Stimulated activated effector memory CD8-positive, alpha-beta T cell treated with anti-CD3 and anti-CD28 coated beads, Interleukin-12 subunit alpha, Interleukin-12 subunit beta, amount 100 ng/mL, for 72 hours (primary cell): ENCODE measurements at places on chromosomes 16 and 17.

DNA sequence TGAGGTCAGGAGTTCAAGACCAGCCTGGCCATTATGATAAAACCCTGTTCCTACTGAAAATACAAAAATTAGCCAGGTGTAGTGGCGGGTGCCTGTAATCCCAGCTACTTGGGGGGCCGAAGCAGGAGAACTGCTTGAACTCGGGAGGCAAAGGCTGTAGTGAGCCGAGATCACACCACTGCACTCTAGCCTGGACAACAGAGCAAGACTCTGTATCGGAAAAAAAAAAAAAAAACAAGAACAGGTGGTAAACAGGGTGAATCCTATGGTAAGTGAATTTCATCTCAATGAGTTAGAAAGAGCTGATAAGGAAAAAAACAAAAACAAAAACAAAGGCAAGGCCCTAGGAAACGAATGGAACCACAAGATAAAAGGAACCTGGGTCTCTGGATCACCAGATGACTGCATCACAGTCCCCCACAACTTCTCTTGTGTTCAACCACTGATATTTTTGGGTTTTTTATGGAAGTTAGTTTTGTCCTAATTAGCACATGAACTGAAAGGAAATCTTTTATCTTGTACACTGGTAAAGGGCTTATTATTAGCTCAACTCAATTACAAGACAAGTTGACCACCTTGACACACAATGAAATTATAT lies 21.0 kb downstream of the GLG1 start:
- DNase-seq, result no peak

GRCh38 chr17:81922566-81923301 lies 4.8 kb upstream of the SIRT7 start:
- no peak for DNase-seq

- DNase-seq, result no peak
These were observed 20.8 kb downstream of the GOSR2 start for GRCh38 chr17:46943501-46944393.

- DNase-seq, result no peak
These were observed 40.3 kb upstream of the SLC5A11 start for GRCh38 chr16:24805484-24805883.

DNA sequence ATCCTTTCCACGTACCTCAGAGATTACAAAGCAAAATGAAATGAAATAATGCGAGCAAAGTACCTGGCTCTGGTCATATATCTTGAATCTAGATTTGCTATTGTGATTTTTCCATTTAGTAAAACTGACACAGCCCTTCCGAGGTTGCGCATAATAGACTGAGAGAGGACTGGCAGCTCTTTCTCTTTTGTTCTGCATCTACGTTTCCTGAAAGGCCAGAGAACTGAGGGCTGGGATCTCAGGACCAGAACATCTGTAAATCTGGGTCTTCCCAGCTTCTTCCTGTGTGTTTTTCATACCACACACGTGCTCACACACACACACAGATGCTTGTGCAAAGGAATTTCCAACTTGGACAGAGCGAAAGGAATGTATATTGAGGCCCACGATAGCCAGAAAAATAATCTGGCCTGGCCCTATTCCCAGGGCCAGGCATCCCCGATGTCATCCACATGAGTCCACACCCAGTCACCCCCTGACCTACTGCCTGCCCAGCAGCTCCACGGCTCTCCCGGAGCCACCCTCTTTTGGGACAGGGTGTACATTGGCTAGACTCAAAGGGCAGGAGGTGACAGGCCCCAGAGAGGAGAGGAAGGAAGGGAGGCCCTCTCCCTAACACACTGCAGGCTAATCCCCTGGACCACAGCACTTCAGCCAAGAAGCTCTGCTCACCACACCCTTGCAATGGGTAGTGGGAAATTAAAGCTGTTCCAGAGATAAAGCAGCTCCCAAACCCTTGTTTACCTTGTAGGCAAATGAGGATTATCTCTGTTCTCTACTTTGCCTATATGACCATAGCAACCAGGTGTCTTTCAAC lies 41.8 kb downstream of the NOL11 start:
- no peak for DNase-seq

GRCh38 chr16:73730481-73731090 lies 566.0 kb upstream of the PSMD7 start:
- DNase-seq, result no peak
